ENCODE measurements at places on chromosomes 2 and 18. TPM values are rescaled to one million over a fixed set of nuclear protein-coding genes. Genes with fewer than 3 reads are reported as not detected.

The ACKR3 gene
- 0.89 TPM for total RNA-seq

The GYPC gene
- total RNA-seq: 137 TPM

GRCh38 chr2:25168256-25169072 lies at the start of gene POMC:
Gene POMC (minus strand): TSS chr2:25168580. CDS start chr2:25164772, 3,808 bp downstream.
- no peak for DNase-seq

GRCh38 chr2:212176151-212176550 lies 362.5 kb downstream of the ERBB4 start:
- DNase-seq: no peak

DNA sequence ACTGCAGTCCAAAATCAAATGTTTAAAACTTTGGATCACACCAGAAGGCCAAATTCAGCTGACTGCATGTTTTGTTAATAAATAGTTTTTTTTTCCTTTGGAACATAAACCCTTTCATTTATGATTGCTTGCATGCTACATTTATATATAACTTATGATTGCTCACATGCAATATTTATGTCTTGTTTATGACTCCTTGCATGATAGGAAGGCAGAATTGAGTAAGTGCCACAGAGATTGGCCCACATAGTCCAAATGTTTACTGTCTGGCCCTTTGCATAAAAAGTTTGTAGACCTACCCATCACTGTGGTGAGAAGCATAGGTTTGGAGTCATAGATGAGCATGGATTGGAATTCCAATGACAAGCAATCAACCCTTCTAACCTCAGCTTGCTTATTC lies 30.8 kb downstream of the WDFY1 start:
- DNase-seq: no peak

DNA sequence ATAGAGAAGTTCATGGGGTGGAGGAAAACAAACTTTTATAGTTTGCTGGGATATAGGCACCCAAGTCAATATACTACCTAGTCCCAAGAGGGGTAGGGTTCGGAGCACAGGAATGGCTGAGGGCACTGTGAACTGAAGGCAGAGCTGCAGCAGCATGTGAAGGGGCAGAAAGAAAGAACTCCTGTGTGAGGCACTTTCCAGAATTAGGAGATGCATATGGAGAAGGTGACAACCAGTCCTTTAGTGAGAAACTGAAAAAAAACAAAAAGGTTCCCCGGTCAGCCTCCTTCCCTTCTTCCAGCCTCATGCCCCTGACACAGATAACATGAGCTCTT lies 429.1 kb downstream of the DSC3 start:
- DNase-seq: no peak

- no peak for DNase-seq
Measured at GRCh38 chr2:191155608-191156071, 4.8 kb upstream of the STAT4 start.

- no peak for DNase-seq
Measured at GRCh38 chr2:240597419-240598181, 11.1 kb downstream of the CAPN10 start.

- DNase-seq: no peak
Measured at GRCh38 chr2:62713837-62714236, 8.3 kb downstream of the EHBP1 start.

The SNORC gene
- total RNA-seq: 2.5 TPM

The NT5C1B gene
- not detected for total RNA-seq

- no peak for DNase-seq
Measured at GRCh38 chr2:23158306-23158705, 226.7 kb upstream of the KLHL29 start.

GRCh38 chr2:179636995-179637394 lies 224.4 kb downstream of the ZNF385B start:
- no peak for DNase-seq

Measured in kidney epithelial cell (primary cell).